ENCODE measurements at places on chromosomes 13 and 19.

- H3K4me1 ChIP-seq, result peaks cover 15% of the 10 kb centered on the region
- H3K27me3 ChIP-seq, result peaks cover 35% of the 10 kb centered on the region
- DNase-seq, result no peak
- no peak overlapping the region for H3K27ac ChIP-seq
These were observed 6.0 kb upstream of the FFAR2 start for GRCh38 chr19:35442091-35442490.

DNA sequence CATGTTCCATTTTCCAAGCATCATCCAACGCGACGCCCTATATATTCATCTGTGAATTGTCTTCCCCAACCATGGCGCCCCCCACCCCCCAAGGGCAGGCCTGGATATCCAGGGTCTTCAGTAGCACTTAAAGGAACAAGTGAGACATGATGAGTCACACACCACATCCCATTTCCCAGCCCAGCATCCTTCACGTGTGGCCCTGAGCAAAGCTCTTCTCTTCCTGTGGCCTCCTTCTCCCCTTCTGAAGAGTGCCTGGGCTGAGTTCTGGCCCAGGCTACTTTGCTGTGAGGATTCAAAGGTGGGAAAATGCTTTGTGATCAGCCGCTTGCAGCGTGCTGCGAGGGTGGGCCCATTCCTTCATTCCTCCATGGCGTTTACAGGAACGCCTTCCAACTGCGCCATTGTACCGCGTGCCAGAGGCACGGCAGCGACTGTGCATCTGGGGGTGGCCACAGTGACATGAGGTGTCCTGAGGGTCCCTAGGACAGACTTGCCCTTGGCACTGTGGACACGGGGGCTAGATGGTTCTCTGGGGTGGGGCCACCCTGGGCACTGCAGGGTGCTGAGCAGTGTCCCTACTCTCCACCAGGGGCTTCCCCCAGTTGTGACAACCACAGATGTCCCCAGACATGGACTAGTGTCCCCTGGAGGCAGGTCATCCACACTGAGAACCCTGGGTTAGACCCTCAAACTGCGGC is 11.7 kb downstream of the PLIN4 start:
- DNase-seq, result no peak
- no peak overlapping the region for H3K4me3 ChIP-seq
- H3K27me3 ChIP-seq, result no peaks in the 10 kb centered on the region
- peaks cover 9% of the 10 kb centered on the region for H3K36me3 ChIP-seq

DNA sequence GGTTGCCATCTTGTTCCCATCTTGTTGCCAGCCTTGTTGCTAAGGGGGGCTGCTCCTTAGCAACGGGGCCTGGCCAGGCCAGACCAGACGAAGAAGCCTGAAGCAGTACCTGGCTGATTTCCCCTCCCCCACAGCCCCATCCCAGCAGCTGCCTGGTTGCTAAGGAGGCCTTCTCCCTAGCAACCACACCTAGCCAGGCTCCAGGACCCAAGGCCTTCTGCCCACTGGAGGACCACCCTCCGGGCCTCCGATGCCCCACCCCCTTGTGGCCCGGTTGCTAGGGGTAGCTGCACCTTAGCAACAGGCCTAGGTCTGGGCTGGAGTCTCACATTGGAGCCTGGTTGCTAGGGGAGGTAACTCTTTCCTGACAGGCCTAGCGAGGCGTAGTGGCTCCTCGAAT is 3.9 kb downstream of the PRRG2 start:
- H3K36me3 ChIP-seq, result peaks cover 3% of the 10 kb centered on the region
- no peak overlapping the region for H3K27ac ChIP-seq
- H3K4me1 ChIP-seq, result peaks cover 16% of the 10 kb centered on the region
- H3K27me3 ChIP-seq, result peaks cover 14% of the 10 kb centered on the region
- no peak overlapping the region for H3K4me3 ChIP-seq
- DNase-seq, result no peak

- H3K36me3 ChIP-seq, result no peaks in the 10 kb centered on the region
- H3K4me1 ChIP-seq, result no peaks in the 10 kb centered on the region
- no peaks in the 10 kb centered on the region for H3K27me3 ChIP-seq
- no peak overlapping the region for H3K4me3 ChIP-seq
- DNase-seq, result no peak
- H3K27ac ChIP-seq, result no peak overlapping the region
These were observed 2650.8 kb downstream of the PCDH9 start for GRCh38 chr13:64579331-64579730.

Measured in activated CD4-positive, alpha-beta T cell treated with anti-CD3 and anti-CD28 coated beads, Interleukin-2, amount 10 ng/mL, durations not matched to agents 24 days and 14 days (primary cell).